ENCODE measurements at places on chromosomes 12 and 14.
A peak's percentile ranks its signal among the peaks of the same experiment; 100 is the strongest.

GRCh38 chr12:116628989-116629388 is 69.8 kb downstream of the MAP1LC3B2 start:
- no peak for DNase-seq

GRCh38 chr14:36940476-36940875 is 231.9 kb downstream of the SLC25A21 start:
- DNase-seq = peak; percentile 19

DNA sequence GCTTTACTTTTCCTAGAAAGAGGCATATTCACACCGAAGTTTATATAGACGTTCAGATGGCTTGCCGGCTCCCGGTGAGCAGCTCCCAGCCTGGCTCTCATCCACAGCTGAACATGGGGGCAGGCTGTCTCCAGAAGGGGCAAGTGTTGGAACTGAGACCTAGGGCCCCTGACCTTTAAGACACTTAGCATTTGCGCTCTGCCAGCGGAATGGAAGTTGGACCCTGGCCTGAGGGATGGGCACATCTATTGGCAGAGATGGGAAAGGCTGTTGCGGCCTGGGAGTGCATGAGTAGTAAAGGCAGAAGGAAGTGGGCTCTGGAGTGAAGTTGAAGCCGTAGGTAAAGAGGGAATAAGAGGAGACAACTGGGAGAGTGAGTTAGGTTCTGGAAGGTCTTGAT is 54.2 kb upstream of the TSPAN9 start:
- DNase-seq = no peak

DNA sequence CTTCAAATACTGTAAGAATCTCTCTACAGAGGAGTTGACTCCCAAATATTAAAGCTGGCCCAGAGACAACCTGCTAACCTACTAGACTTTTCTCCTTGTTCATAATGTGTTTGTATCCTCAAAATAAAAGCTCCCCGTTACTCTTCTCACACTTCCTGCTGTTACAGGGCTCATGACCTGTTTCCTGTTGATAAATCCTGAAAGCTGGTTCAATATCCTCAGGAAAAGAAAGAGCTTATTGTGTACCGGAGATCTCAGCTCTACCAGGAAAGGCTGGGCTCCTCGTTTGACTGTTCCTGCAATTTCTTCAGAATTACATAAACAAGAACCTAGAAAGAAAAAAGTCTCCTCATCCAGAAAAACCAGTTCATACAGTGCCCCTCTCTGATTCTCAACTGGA is 30.8 kb downstream of the CLEC1A start:
- DNase-seq = no peak

GRCh38 chr12:96073346-96074330 is 38.3 kb upstream of the LTA4H start:
- no peak for DNase-seq

GRCh38 chr14:96614481-96614881 is 112.3 kb downstream of the PAPOLA start:
- DNase-seq = no peak

DNA sequence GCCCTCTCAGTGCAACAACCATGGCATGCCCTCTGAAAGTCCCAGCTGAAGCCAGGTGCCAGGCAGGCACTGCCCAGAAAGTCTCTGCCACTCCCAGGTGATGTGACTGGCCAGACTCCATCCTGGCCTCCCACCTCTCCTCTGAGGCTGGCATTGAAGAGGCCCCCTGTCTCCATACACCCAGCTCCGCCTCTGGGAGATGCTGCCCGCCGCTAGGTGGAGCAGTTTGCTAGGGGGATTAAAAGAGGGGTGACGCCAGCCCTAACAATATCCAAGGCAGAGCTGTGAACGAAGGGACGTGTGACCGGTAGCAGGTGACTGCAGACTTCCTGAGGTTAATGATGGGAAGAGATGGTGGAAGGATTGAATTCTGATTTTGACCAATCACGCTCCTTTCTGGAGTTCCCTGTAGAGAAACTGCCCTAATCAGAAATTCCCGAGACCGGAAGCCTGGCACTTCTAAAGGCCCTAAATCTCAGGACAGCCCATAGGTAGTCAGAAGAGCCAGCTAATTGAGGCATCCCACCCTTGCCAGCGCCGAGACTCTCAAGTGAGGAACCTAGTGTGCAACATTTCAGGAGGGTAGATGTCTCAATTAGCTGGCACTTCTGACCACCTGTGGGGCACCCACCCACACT is 8.3 kb upstream of the PLEK2 start:
- DNase-seq = no peak

- DNase-seq = no peak
Measured at GRCh38 chr12:106178562-106178961, 39.8 kb upstream of the NUAK1 start.
